ENCODE measurements at places on chromosomes 5 and 9.

GRCh38 chr9:38171926-38172325 lies 102.9 kb upstream of the SHB start:
- DNase-seq = no peak

GRCh38 chr9:138099803-138100598 lies 222.4 kb downstream of the CACNA1B start:
- DNase-seq = no peak

GRCh38 chr5:6667648-6668047 lies 34.4 kb downstream of the SRD5A1 start:
- no peak for DNase-seq

GRCh38 chr5:149724130-149724840 lies 5.8 kb upstream of the PPARGC1B start:
- DNase-seq = no peak

GRCh38 chr5:76223696-76224095 lies 140.5 kb downstream of the SV2C start:
- DNase-seq = no peak
